ENCODE measurements at places on chromosomes 1 and 21.

DNA sequence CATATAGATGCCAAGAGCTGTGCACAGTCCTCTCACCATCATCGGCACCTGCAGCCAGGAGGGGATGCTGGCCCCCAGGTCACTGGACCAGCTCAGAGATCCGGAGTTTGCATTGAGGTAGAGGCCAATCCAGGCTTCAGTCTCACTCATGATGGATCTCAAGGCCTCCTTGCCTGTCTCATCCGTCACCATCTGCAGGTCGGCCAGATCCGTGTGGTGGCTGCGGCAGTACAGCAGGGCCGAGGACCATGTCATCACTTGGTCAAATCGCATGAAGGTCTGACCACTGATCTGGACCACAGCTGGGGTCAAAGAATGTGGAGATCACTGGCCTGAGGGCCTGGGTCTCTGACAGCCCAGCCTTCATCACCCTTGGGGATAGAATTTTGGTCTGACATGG is 6.6 kb downstream of the CLEC20A start:
- DNase-seq: no peak

- DNase-seq: no peak
Observed at GRCh38 chr1:23837908-23838307, 12.7 kb upstream of the HMGCL start.

GRCh38 chr1:60279798-60280197 is 206.2 kb upstream of the C1orf87 start:
- DNase-seq: peak; percentile 64

- no peak for DNase-seq
Observed at GRCh38 chr1:36232212-36233095, 8.2 kb downstream of the THRAP3 start.

- no peak for DNase-seq
Observed at GRCh38 chr21:20698585-20698984, 299.6 kb upstream of the NCAM2 start.

DNA sequence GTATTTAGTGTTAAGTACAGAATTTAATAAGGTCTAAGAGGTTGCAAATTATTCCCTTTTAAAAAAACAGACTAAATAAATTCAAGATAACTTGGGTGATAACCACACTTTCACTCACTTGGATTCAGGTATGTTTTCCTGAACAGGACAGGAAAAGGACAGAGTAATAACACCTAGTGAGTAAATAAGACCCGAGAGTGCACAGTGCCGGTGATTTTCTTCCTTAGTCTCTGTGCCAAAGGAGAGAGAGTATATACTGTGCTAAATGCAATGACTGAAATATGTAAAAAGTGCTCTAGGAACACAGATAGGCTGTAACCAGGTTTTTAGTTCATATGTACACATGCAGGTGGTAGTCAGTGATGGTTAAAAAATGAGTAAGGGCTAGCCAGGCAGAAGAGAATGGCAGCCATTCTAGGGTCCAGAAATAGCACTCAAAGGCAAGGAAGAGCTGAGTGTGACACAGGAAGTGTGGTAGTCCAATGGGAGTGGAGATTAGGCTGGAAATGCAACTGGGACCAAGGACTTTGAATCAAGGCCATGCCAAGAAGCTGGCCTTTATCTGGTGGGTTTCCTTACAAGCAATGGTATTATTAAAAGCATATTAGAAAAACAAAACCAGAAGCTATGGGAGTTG is 58.1 kb downstream of the NRIP1 start:
- no peak for DNase-seq

- no peak for DNase-seq
Observed at GRCh38 chr1:87089070-87089736, 174.8 kb downstream of the HS2ST1 start.

GRCh38 chr1:58721247-58721820 is 21.5 kb upstream of the MYSM1 start:
- no peak for DNase-seq

DNA sequence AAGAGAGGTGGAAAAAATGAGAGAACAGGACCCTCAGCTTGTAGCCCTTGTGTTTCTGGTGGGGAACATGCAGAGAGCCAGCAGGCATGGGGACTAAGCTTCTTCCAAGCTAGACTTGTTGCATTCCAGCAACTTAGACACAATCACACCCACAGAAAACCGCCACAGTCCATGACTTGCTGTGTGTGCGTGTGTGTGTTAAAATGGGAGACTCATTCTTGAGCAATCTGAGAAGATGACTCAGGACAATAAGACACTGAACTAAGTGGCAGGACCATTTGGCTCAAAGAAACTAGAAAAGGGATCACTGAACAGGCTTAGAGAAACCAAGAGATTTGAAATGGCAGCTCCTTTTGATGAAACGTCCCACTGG is 78.0 kb downstream of the HLX start:
- peak; percentile 96 for DNase-seq

DNA sequence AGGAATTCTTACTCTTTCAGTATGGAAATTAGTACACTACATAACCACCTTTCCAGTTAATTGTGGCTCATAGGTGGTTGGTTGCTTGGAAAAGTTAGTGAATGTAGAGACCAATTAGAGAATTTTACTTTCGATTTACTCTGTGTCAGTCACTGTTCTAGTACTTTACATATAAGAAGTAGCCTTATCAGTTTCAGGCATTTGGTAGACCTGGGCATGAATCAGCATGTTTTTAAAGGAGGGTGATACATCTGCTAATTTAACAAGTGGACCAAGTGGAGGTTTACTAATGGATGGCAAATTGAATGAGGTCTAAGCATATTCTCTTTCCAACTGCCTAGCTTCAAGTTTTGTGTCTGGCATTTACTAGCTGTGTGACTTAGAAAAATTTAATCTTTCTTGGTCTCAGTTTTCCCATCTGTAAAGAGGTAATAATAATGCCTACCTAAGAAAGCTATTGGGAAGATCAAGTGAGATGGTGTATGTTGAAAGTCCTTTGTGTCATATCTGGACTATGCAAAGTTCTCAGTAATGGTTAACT is 1158.6 kb downstream of the PLA2G4A start:
- no peak for DNase-seq

GRCh38 chr1:156550346-156550745 is 22.0 kb downstream of the IQGAP3 start:
- no peak for DNase-seq

- no peak for DNase-seq
Observed at GRCh38 chr21:26366781-26367180, 196.2 kb upstream of the APP start.

GRCh38 chr1:95852483-95853070 is 618.6 kb downstream of the RWDD3 start:
- no peak for DNase-seq

DNA sequence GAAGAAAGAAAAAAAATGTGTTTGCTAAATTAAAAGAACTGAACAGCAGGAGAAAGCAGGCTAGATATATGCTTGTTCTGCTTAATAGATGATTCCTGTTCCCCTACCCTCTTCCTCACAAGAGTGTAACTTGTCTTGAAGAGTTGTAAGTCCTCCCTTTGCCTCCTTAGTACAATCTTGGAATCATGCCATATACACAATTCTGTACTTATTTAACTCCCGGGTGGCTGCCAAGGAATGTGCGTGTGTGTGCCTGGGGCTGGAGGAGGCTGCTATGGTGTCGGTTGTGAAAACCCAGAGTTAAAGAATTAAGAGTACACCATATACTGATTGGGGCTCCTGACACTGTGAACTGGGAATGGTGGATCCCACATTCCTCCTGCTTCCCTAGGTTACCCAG is 194.2 kb downstream of the SIPA1L2 start:
- peak; percentile 78 for DNase-seq

GRCh38 chr1:239914751-239915231 is 176.9 kb upstream of the FMN2 start:
- peak; percentile 90 for DNase-seq

GRCh38 chr21:45153358-45154318 is 79.3 kb downstream of the ADARB1 start:
- no peak for DNase-seq

DNA sequence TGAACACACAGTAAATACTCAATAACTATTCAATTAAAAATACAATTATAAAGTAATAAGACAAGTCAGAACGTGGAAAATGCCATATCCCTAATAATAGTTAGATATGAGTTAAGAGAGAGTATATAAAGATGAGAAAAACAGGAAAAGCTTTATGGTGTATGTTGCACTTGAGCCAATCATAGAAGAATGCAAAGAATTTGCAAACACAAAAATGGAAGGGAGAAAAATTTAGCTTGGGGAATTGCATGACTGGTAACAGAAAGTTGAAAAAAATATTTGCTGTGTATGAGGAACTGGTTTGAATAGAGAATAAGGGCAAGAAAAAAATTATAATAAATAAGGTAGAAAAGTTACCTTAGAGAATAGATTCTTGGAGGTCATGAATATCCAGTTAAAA is 739.6 kb upstream of the CXADR start:
- peak; percentile 28 for DNase-seq

DNA sequence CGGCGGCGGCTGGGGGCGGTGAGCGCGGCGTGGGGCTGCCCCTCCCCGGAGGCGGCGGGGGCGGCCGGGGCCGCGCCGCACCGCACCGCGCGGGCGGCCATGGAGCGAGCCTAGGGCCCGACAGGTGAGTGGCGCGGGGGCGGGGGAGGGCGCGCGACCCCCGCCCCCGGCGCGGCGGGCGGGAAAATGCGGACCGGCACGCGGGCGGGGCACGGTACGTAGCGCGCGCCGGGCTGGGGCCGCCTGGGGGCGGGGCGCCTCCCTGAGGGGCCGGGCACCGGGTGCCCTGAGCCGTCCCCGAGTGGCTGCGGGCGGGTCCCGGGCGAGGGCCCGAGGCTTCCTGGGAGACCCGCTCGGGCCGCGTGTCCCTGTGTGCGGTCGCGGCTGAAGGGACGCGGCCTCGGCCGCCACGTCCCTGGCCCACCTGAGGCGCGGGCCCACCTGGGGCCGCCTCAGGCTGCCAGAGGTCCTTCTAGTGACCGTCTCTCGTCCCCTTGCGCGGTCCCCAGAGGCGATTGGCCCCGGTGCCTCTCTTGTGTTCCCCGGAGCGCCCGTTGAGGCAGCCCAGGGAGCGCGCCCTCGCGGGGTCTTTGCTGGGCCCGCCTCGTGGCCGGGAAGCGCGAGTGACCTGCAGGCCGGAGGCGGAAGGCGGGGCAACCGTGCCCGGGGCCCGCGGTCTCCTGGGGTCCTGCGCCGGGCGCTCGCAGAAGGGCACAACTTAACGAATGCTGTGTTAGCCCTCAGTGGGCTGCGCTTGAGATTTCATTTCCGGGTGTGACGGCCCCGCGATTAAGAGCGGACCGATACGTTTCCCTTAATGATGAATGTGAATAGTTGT is 500 bp downstream of the FAM20B start:
- peak; percentile 59 for DNase-seq

GRCh38 chr21:25826652-25827051 is 91.9 kb downstream of the GABPA start:
- peak; percentile 4 for DNase-seq

GRCh38 chr1:89705901-89706699 is 73.2 kb downstream of the LRRC8C start:
- no peak for DNase-seq

- no peak for DNase-seq
Observed at GRCh38 chr1:37732111-37732780, 32.7 kb downstream of the EPHA10 start.

GRCh38 chr1:172588296-172589291 is 55.6 kb downstream of the SUCO start:
- peak; percentile 47 for DNase-seq

GRCh38 chr21:38948377-38949069 is 142.8 kb downstream of the ETS2 start:
- DNase-seq: peak; percentile 64

GRCh38 chr1:157235307-157235706 is 97.1 kb upstream of the ETV3 start:
- DNase-seq: no peak

- DNase-seq: no peak
Observed at GRCh38 chr1:217067642-217068041, 344.4 kb upstream of the ESRRG start.

DNA sequence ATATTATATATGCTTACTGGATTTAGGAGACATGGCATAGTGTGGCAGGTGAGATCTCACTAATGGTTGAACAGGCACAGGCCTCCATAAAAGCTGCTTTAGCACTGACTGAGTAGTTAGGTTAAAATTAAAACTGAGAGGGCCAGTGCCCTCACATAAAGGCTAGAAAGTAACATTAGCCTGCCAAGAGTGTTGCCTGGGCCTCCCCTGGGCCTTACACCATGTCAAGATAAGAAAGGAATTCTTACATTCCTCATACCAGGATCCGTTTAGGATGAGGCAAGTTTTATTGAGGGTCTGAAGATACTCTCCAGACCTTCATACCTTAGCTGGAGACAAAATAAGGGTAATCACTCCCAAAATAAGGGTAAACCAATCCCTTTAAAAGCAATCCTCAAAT is 1011.8 kb downstream of the PLA2G4A start:
- no peak for DNase-seq

GRCh38 chr1:76939817-76940216 is 72.5 kb downstream of the ST6GALNAC5 start:
- no peak for DNase-seq

DNA sequence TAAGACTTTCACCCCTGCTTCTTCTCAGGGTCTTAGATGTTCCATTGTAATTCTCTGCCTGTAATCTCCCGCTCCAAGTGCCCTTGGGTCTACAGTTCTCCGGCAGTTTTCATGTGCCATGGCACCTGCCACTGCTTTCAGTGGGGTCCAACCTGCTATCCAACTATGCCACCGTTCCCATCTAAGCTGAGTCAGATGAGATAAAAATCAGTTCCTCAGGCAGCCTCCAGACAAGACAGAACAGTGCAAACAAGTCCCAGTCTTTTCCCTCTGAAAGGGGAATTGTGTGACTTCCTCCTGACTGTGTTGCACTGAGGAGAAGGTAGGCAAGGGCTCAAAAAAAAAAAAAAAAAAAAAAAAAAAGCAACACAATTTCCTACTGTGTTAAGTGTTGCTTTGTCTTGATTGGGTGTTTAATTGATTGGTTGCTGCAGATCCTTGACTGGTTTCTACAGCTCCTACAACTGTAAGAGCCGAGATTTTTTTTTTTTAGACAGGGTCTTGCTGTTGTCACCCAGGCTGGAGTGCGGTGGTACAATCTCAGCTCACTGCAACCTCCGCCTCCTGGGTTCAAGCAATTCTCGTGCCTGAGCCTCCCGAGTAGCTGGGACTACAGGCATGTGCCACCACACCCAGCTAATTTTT is 50.7 kb downstream of the EBNA1BP2 start:
- DNase-seq: no peak

GRCh38 chr1:163528710-163529348 is 207.1 kb downstream of the NUF2 start:
- DNase-seq: peak; percentile 5

DNA sequence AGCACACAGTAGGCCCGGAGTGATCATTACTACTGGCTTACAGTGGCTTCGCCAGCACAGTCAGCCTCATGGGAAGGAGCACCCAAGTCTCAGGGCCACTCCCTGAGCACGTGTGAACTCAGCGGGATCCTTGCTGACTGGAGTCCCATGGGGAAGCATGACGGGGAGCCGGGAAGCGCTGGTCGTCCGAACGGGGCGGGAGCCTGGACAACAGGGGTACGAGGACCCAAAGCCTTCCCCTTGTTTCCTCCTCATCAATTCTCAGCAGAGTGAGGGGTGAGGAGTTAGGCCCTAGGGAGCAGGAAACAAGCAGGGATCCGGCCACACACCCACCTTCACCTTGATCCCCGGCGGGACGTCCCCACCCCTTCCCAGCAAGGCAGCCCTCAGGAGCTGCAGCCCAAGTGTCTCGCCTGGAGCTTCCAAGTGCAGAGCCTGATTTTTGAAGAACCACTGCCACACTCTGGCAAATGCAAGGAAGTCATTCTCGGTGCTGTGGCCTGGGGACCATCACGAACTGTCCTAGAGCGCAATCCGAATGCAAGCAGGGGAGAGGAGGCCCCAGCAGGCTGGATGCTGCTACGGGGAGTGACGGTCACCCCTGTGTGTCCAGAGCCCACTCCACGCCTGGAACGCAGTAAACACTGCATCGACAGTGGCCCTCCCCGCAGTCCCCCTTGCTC is 35.5 kb downstream of the TOMM20 start:
- DNase-seq: peak; percentile 68

GRCh38 chr1:171485375-171486047 is at the start of gene PRRC2C:
Gene PRRC2C, plus strand, starts transcription at chr1:171485530. Its CDS starts 26,559 bp downstream, at chr1:171512089.
- peak; percentile 98 for DNase-seq
